Urothelium cell line (cell line): ENCODE measurements at places on chromosomes 6 and 20.

GRCh38 chr6:110217266-110217665, 37.0 kb downstream of the CDC40 start:
- DNase-seq, result no peak

DNA sequence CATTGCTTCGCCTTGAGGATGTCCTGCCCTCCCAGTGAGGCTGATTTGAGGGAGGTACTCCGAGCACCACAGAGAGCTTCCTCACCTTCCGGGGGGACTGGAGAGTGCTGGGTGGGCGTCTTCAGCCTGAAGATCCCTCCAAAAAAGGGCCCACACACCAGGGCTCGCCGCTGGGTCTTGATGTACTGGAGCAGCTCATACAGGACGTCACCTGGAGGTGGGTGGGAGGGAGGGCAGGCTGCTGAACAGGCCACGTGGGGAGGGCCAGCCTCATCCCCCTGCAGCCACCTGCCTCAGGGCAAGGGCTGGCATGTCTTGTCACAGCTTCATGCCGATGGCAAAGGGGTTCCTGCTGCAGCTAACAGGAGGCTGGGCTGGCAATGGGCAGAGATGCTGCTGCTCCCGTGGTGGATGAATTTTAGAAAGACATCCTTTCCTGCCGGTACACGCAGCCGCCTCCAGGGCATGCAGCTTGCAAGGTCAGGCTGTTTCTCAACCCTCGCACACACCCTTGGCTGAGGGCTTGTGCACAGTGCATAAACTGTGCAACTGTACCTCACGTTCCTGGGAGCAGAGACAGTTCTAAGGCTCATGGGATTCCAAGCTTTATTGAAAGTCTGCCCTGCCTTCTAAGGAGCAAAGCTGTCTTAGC, 14.0 kb downstream of the ETV7 start:
- no peak for DNase-seq

DNA sequence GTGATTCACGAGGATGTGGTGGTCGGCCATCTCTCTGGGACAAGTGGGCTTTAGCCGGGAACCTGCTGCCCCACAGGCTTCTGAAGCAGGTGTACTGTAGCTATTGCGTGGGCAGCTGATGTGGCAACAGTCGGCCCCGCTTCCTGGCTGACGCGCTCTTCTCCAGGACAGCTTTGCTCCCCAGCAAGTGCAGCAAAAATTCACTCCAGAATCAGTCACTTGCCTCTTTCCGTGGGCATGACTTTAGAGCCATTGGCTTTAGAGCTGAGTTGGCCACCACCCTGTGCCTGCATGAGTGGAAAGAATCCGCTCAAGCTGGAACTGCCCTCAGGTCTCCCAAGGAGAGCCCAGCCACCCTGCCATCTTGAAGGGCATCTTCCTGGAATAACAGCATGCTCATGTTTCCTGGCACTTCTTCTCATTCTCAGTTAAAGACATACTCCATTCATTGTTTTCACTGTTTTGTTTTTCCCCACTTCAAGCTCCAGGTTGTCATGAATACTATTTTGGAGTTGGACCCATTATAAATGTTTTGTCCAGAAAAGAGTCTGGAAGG, 178.3 kb downstream of the ZDHHC14 start:
- no peak for DNase-seq

DNA sequence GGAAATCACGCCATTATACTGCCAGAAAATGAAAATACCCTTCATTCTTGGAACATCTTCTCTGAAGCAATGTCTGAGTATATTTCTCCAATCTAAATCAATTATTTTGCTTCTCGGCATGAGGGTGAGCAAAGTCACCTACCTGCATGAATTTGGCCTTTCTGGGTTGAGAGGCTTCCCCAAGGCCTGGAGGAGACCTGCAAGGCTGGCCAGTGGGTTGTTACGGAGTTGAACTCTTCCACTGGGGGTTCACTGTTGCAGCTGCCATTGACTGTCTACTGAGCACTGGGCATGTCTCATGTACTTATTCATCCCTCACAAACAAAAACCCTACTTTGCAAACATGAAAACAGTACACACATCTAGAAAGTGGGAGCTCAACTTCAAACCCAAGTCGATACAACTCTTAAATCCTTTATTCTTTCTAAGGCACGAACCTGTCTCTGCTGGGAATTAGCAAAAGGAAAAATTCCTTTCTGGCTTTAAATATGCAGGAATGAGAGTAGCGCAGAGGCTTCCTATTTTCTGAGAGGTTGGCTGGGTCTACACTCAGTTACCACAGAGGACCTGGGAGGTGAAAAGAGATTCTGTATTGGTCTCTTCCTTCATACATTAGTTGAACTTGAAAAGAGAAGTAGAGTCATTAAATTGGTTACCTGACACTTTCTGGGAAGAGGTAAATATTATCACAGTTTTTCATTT, 87.6 kb upstream of the SGK1 start:
- no peak for DNase-seq

DNA sequence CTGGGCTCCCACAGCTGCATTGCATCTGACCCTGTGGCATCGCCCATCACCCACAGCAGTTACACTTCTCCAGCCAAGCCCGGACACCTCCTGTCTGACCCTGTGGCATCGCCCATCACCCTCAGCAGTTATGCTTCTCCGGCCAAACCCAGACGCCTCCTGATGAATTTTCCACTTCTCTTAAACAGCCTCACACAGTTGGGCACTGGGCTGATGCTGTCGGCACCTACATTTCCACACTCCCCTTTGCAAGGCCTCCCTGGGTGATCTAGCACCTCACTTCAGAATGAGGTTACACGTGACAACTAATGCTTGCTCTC, 175.2 kb upstream of the ARID1B start:
- DNase-seq, result no peak

DNA sequence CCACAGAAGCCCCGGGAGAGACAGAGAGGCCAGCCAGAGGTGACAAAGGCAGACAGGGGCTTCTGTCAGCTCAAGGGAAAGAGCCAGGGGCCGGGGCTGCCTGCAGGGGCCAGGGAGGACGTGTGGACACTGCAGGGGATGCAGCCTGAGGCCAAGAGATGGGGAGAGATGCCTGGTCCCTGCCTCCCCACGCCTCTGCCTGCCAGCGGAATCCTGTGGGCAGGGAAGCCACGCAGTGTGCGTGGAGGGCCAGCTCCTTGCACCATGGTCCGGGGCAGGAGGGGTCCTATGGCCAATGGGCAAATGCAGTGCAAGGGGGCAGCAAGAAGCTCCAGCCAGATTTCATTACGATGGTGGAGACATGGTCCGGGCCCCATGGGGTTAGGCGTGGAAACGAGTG, 224.9 kb downstream of the CDH4 start:
- no peak for DNase-seq

DNA sequence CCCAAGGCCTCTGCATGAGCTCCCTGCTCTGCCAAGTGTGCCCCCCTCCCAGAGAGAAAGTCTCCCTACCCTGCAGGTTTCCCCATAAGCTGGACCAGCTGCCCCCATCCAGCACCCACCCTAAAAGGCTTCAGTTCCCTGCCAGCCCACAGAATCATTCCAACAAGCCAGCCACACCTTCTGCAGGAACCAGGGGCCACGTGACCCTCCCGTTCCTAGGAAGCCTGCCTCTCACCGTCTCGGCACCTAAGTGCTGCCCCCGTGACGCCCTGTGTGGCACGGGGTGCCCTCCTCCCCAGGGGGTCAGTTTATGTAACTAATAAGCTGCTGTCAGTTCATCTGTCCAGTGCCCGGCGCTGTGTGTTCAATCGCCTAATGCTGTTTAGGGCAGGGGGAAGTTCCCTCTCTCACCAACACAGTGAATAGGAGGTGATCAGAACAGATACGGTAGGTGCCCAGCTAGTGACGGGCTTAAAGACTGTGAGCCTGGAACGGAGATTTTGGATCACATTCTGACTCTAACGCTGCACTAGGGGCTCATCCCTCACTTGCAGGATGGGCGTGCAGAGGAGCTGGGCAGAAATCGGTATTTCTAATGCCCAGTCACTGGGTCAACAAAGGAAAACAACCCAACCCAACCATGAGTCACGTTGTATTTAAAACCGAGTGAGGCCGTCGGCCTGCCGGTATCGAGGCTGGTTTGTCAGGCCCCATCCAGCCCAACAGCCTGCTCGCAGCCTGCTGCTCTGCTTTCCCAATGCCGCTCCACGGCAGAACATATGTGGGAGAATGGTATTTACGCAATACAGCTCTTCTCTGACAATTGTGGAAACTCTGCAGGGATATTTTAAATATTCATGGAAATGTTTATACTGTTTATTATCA, 56.0 kb downstream of the RAMACL start:
- DNase-seq, result no peak

DNA sequence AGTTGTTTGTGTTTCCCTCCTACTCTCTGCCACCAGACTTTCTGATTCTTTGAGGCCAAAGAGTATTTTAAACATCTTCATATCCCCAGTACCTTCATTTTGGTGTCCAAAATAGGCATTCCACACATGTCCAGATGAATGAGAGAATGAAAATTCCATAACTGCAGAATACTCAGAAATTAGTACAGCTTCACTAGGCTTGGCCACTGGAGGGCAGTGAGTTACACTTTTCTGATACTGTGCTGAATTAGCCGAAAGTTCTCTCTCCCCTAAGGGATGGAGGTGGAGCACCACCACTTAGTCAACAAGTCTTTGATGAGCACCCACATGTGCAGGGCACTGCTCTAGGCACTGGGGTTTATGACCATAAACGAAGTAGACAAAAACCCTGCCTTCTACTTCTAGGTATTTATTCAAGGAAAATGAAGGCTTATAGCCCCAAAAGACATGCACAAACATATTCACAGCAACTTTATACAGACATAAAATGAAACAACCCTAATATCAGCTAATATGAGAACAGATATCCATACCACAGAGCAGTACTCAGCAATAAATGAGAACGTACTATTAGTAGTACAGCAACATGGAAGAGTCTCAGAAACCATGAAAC, 46.1 kb upstream of the TMEM217 start:
- peak; percentile 54 for DNase-seq

DNA sequence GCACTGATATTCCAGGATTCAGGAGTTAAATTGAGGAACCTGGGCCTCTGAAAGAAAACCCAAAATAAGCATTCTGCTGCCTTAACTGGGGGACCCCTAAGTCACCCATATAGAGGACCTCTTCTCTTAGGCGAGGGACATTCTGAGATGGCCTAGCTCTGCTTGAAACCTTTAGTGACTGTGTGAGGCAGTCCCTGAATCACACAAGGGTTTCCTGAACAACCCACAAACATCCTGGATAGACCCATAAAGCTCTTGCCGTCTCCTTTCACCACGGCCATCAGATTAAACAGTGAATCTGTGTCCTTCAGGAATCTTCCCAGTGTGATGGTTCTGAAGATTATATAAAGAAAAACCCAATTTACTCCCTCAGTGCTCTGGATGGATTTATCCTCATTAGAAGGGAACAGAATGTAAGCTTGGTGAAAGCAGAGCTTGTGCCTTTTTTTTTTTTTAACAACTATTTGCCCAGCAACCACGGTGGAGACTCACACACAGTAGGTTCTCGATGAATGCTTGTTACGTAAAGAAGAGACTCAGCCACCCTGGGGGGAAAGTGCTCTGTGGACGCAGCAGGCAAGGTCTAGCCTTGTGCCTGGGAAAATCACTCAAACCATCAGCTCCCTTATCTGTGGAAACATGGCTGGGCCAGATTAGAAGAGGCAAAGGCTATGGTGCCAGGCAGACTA, 39.1 kb upstream of the SIRPG start:
- DNase-seq, result no peak

DNA sequence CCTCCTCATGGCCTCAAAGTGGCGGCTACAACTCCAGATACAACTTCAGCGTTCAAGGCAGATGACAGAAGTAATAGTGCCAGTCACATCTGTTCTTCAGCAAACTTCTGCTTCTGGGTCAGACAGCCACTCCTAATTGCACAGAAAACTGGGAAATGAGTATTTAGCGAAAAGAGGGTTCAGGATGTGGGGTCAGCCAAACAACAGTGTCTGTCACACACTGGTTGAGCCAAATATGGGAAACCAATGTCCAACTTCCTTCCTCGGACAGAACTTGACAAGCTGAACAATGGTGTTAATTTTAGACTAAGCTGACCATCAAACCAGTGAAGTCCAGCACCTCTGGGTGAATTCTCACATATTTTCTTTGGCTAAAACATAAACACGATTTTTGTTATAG, 22.1 kb downstream of the NUDT3 start:
- no peak for DNase-seq

DNA sequence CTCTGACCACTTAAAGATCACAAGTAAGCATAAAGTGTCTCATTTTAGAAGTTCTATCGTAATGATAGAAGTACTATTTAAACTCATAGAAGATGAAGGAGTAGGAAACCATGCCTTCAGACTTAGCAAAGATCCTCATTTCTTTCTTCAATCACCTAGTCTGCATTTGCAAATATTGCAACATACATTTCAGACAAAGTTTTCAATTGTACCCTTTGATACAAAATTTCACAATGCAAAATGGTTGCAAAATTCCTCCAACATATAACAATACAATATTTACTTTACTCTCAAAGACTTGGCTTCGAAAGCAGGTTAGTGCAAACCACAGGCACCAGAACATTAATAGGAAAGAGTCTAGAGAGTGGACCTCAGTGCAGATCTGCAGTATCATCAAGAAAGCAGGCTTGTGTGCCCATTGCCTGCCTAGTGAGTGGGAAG, 16.1 kb upstream of the ROS1 start:
- DNase-seq, result no peak

DNA sequence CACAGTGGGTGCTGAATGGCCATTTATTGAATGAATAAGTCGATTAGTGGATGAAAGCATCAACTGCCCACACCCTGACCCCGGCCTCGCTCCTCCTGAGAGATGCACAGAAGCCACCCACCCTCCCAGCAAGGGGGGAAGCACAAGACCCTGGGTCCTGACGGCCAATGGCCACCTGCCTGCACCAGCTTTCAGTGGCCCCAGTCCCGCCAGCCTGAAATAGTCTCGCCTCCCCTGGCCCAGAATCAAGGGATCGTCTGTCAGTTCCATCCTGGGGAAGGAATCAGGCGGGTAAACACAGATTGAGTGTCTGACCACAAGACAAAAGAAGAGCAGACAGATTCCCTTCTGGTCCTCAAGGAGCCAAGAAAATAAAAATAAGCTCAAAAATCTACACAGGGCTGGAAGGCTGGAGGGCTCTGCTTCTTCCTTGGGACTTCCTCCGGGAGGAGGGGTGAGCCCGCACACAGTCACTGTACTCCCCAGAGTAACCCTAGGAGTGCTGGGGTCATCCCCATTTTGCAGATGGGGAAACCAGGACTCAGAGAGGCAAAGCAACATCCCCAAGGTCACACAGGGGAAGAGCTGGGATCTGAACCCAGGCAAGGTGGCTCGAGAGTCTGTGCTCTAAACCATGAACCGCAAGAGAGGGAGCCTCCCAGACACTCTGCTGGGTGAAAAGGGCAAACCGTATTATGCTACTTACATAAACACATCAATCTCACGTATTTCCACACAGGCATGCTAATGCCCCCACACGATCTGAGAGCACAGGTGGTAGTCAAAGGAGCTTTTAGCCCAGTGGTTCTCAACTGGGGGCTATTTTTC, 7.8 kb downstream of the PREX1 start:
- DNase-seq, result no peak
